ENCODE measurements at places on chromosomes 3 and 15. TPM values are rescaled to one million over a fixed set of nuclear protein-coding genes. Genes with fewer than 3 reads are reported as not detected.

The IQCF5 gene
- polyA plus RNA-seq: not detected

The CIAO2A gene
- polyA plus RNA-seq: 83.7 TPM

The EPHA6 gene
- polyA plus RNA-seq: 0.73 TPM

The GOLGA8T gene
- 0.34 TPM for polyA plus RNA-seq

The AGTR1 gene
- polyA plus RNA-seq: 27.4 TPM

The HTR3C gene
- not detected for polyA plus RNA-seq

The SEMA3B gene
- 95.4 TPM for polyA plus RNA-seq

The MINAR1 gene
- polyA plus RNA-seq: 1.2 TPM

The ALG1L2 gene
- 2.0 TPM for polyA plus RNA-seq

The ISLR2 gene
- polyA plus RNA-seq: 0.82 TPM

The SATB1 gene
- polyA plus RNA-seq: 37.2 TPM

The ZNF860 gene
- polyA plus RNA-seq: 3.6 TPM

The CCR5 gene
- 0.23 TPM for polyA plus RNA-seq

The MOBP gene
- 0.36 TPM for polyA plus RNA-seq

The STRC gene
- 1.6 TPM for polyA plus RNA-seq

The HDC gene
- 0.56 TPM for polyA plus RNA-seq

The SNTN gene
- not detected for polyA plus RNA-seq

The TMEM207 gene
- polyA plus RNA-seq: 25.9 TPM

The GHSR gene
- polyA plus RNA-seq: not detected

The PAK6 gene
- polyA plus RNA-seq: 6.7 TPM
